ENCODE measurements at places on chromosomes 3 and 15.

DNA sequence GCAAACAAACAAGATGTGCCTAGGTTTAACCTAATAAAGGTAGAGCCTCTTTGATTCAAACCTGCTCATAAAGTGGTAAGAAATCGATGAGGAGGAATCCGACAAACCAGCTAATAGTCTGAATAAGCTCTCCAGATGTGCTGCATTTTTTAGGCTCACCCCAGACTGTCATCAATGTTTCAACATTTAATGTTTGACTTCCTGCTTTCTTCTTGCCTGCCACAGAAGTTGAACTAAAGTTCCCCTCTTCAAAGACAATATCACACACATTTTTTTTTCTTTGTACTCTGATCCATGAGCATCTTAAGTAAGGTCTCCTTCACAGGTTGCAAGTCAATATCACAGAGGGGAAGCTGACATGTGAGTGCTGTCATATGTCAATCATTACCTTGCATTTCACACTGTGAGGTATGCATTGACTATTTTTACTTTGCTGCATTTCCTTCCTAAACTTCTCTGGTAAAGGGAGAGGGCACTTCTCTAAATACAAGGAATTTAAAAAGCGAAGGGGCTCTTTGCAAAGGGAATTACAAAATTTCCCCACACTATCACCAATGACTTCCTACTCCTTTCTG, 172.3 kb upstream of the MCTP2 start:
- no peaks in the 10 kb centered on the region for H3K36me3 ChIP-seq
- no peak overlapping the region for H3K27ac ChIP-seq
- no peak overlapping the region for H3K4me3 ChIP-seq
- H3K27me3 ChIP-seq: no peaks in the 10 kb centered on the region

- no peak overlapping the region for H3K4me3 ChIP-seq
- H3K4me1 ChIP-seq: no peaks in the 10 kb centered on the region
- H3K36me3 ChIP-seq: no peaks in the 10 kb centered on the region
- H3K27me3 ChIP-seq: no peaks in the 10 kb centered on the region
These were observed 49.7 kb upstream of the ATOSA start for GRCh38 chr15:52728899-52729298.

- H3K27me3 ChIP-seq: no peaks in the 10 kb centered on the region
- no peaks in the 10 kb centered on the region for H3K4me1 ChIP-seq
- no peak overlapping the region for H3K27ac ChIP-seq
- H3K36me3 ChIP-seq: no peaks in the 10 kb centered on the region
These were observed 129.7 kb upstream of the TPM1 start for GRCh38 chr15:62912808-62913207.

GRCh38 chr3:122969585-122970469, 57.7 kb downstream of the SEMA5B start:
- peak overlapping the region; percentile 42 for H3K27ac ChIP-seq
- H3K4me3 ChIP-seq: no peak overlapping the region
- no peaks in the 10 kb centered on the region for H3K36me3 ChIP-seq
- peaks cover 29% of the 10 kb centered on the region for H3K4me1 ChIP-seq
- DNase-seq: no peak
- no peaks in the 10 kb centered on the region for H3K27me3 ChIP-seq

GRCh38 chr3:193418576-193419373, 40.2 kb upstream of the ATP13A5 start:
- H3K27me3 ChIP-seq: no peaks in the 10 kb centered on the region
- H3K4me3 ChIP-seq: no peak overlapping the region
- H3K4me1 ChIP-seq: no peaks in the 10 kb centered on the region
- H3K36me3 ChIP-seq: no peaks in the 10 kb centered on the region

DNA sequence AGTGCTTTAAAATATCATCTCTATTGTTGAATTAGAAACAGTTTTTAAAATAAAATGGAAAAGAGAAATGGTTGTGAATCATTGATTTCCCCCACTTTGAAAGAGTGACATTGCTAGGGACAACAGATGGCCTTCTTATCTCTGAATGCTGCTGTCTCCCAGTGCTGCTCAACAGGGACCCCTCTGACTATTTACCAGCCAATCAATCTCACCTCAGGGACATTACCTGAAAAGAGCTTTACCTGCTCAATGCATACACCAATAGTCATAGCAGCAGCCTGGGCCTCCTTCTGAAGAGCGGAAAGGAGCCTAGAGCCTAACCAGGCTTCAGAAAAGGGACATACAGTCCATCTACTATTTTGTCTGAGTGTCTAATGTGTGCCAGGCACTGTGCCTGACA, 162.8 kb downstream of the CGGBP1 start:
- no peaks in the 10 kb centered on the region for H3K4me1 ChIP-seq
- no peak for DNase-seq
- no peak overlapping the region for H3K4me3 ChIP-seq
- no peak overlapping the region for H3K27ac ChIP-seq

DNA sequence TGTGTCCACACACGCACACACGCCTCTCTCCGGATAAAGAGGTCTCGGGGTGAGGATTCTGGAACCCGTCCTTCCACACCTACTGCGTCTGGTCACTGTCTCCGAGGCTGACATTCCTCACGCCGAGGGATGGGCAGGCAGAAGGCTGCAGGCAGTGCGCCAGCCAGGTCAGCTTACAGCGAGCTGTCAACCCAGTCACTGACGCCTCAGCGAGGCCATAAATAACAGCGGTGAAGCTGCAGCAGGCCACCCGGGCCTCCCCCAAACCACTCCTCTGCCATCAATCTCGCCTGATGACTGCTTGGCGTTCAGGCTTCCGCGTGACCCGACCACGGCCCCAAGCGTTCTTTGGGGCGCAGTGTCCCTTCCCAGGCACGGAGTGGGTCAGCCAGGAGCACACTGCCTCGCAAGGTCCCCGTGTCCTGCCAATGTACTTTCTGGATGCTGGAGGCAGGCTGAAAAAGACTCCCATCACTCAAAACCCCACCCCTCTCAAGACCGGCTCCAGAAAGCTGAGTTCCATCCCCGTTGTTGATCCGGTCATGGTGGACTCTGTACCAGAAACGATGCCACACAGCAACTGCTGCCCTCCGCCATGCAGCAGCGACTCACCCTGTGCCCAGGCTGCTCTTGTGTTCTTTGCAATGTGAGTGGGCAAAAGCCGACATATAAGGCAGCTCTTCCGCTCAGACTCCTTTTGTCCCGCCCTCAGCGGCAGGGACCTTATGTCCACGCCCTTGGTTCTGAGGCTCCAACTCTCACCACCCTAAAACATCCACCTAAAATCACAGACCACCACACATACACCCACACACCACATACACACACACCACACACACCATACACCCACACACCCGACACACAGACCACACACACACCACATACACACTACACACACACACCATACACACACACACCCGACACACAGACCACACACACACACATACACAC, 27.1 kb downstream of the CPN2 start:
- no peaks in the 10 kb centered on the region for H3K36me3 ChIP-seq
- H3K27ac ChIP-seq: no peak overlapping the region
- H3K4me1 ChIP-seq: no peaks in the 10 kb centered on the region
- peak overlapping the region; percentile 41 for H3K4me3 ChIP-seq

DNA sequence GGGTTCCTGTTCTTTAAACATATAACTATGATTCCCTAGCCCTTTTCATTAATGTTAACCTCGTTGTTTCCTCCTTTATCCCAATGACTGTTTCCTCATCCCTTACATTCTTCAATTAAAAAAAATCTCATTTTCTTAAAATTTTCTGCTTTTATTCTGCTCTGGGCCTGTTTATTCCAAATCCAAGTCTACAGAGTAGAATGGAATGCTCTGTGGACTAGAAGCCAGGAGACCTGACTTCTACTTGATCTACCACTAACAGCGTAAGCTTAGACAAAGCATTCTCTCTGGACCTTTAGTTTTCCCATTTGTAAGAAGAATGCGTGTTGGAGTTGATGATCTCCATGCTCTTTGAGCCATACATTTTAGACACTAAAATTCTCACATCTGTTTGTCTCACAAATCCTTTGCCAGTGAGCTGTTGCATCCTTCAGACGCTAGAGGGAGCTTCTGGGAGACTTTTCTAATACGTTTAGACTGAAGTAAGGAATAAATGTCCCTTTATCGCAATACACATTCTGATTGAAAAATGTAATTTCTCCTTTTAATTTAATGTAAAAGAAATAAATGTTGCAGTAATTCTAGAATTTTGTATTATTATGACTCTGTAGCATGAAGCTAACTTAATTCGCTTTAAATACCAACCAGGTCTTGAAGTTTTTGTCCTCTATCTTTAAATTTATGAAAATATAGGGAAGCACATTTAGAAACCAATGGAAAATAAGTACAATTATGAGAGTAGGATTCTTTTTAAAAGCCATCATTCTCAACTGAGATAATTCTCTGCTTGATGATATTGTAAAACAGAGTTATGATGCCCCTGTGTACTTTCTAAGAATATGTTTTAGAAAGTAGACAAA, 21.7 kb upstream of the GMNC start:
- H3K4me3 ChIP-seq: no peak overlapping the region
- no peaks in the 10 kb centered on the region for H3K4me1 ChIP-seq
- H3K27me3 ChIP-seq: no peaks in the 10 kb centered on the region
- no peak overlapping the region for H3K27ac ChIP-seq
- H3K36me3 ChIP-seq: no peaks in the 10 kb centered on the region

DNA sequence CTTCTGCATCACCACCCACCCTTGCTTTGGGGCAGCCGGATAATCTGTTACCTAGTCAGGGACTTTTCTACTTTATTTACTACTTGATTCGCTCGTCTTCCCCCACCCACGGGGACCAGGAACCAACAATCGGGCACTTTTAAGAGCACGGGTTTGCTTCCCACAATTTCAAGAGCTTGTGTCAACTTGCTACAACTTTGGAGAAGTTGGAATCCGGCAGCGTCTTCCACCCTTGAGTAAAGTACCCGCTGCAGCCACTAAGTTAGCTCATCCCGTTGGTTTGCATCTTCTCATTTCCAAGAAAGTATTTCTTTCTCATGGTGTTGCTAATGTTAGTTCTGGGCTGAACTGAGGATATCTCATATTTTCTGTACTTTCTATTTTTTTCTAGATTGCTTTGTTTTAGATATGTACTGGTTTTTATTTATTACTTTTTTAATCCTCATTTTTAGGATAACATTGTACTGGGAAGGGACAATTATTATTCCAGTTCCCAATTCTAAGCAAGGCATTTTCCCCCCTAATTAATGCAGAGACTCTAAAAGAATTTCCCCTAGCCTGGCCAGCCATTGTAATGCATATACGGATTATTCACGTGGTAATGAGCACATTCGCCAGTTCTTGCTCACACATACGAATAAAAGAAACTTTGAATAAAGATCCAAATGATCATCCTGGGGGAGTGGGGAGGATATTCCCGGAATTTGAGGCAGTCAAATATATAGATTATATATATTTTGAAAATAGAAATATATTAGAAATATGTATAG, 4.0 kb downstream of the SOX2 start:
- no peak for DNase-seq
- H3K27me3 ChIP-seq: peaks cover 38% of the 10 kb centered on the region
- H3K36me3 ChIP-seq: no peaks in the 10 kb centered on the region

- no peak overlapping the region for H3K4me3 ChIP-seq
- H3K27me3 ChIP-seq: no peaks in the 10 kb centered on the region
- H3K27ac ChIP-seq: no peak overlapping the region
These were observed 107.2 kb upstream of the CLSTN2 start for GRCh38 chr3:139827833-139828232.

Data from ascending aorta (tissue), 2 donors.